Vagina (tissue), 2 donors: ENCODE measurements at places on chromosomes 1 and 21. TPM values are rescaled to one million over a fixed set of nuclear protein-coding genes. Genes with fewer than 3 reads are reported as not detected.
A peak's percentile ranks its signal among the peaks of the same experiment; 100 is the strongest.

The DNASE2B gene
- not detected for total RNA-seq

- no peaks in the 10 kb centered on the region for H3K27me3 ChIP-seq
- H3K36me3 ChIP-seq, result no peaks in the 10 kb centered on the region
- H3K4me3 ChIP-seq, result no peak overlapping the region
Measured at GRCh38 chr1:167648252-167648849, 18.3 kb downstream of the RCSD1 start.

- H3K4me1 ChIP-seq, result peaks cover 66% of the 10 kb centered on the region
- no peak overlapping the region for H3K4me3 ChIP-seq
- no peaks in the 10 kb centered on the region for H3K27me3 ChIP-seq
- no peak for DNase-seq
Measured at GRCh38 chr1:112465122-112465521, 43.6 kb upstream of the WNT2B start.

- H3K36me3 ChIP-seq, result no peaks in the 10 kb centered on the region
- H3K4me3 ChIP-seq, result no peak overlapping the region
- no peaks in the 10 kb centered on the region for H3K27me3 ChIP-seq
- H3K4me1 ChIP-seq, result peaks cover 34% of the 10 kb centered on the region
Measured at GRCh38 chr1:9078015-9078751, 8.7 kb upstream of the SLC2A5 start.

- no peak overlapping the region for H3K4me3 ChIP-seq
- no peak for DNase-seq
- no peaks in the 10 kb centered on the region for H3K36me3 ChIP-seq
- peaks cover 62% of the 10 kb centered on the region for H3K4me1 ChIP-seq
- peak overlapping the region; percentile 4 for H3K27ac ChIP-seq
Measured at GRCh38 chr21:32427958-32428623, 15.6 kb downstream of the EVA1C start.

- no peak overlapping the region for H3K4me3 ChIP-seq
- no peaks in the 10 kb centered on the region for H3K27me3 ChIP-seq
- H3K27ac ChIP-seq, result no peak overlapping the region
- peaks cover 19% of the 10 kb centered on the region for H3K4me1 ChIP-seq
Measured at GRCh38 chr21:26123012-26123411, 47.6 kb downstream of the APP start.

The RGS1 gene
- total RNA-seq, result 145 TPM

GRCh38 chr1:201016211-201016651 is 7.3 kb downstream of the KIF21B start:
- H3K4me3 ChIP-seq, result no peak overlapping the region
- DNase-seq, result no peak
- H3K36me3 ChIP-seq, result no peaks in the 10 kb centered on the region

DNA sequence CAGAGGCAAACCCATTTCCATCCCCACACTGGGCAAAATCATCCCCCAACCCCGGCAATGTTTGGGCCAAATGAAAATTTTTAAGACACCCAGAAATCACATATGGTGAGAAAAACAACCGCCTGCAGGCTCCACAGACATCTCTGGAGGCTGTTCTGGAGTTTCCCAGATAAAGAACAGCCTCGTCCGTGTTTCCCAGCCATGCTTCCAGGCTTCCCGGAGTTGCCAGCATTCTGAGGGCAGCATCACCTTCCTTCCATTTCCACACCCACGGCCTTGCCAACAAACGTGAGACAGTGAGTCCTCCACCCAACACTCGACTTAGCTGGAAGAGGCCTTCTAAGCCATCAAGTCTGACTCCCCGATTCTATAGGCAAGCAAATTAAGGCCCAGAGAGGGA is 36.9 kb downstream of the KCNN3 start:
- H3K4me3 ChIP-seq, result no peak overlapping the region
- no peak for DNase-seq
- no peaks in the 10 kb centered on the region for H3K36me3 ChIP-seq

- no peaks in the 10 kb centered on the region for H3K4me1 ChIP-seq
- no peak overlapping the region for H3K27ac ChIP-seq
- H3K27me3 ChIP-seq, result no peaks in the 10 kb centered on the region
- DNase-seq, result no peak
- no peak overlapping the region for H3K4me3 ChIP-seq
- no peaks in the 10 kb centered on the region for H3K36me3 ChIP-seq
Measured at GRCh38 chr1:113881661-113882060, 5.7 kb downstream of the BCL2L15 start.

The HCN3 gene
- 4.2 TPM for total RNA-seq

DNA sequence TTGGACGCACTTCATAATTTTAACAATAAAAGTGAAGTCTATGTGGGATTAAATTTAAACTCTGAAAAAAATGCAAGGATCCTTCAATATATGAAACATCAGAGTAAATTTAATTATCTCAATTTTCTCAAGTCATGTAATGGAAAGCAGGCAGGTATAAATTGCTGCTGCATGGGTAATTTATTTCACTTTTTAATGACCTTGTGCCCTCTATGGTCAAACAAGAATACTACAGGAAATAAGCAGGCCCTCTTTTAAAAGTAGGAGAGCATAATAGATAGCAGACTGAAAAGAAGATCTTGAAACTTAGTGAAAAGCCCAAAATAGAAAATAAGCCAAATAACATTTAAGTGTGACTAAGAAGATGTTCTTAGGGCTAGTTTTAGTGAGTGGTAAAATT is 22.9 kb downstream of the BCAS2 start:
- H3K4me1 ChIP-seq, result no peaks in the 10 kb centered on the region
- DNase-seq, result no peak
- H3K4me3 ChIP-seq, result no peak overlapping the region

The ETV3L gene
- not detected for total RNA-seq

The OPRD1 gene
- 2.2 TPM for total RNA-seq

The OR2T29 gene
- total RNA-seq, result not detected

- no peaks in the 10 kb centered on the region for H3K27me3 ChIP-seq
- H3K4me1 ChIP-seq, result no peaks in the 10 kb centered on the region
- no peak for DNase-seq
- no peak overlapping the region for H3K4me3 ChIP-seq
Measured at GRCh38 chr1:10649517-10650201, 146.8 kb downstream of the CASZ1 start.

The ACTL8 gene
- total RNA-seq, result not detected

- H3K27me3 ChIP-seq, result no peaks in the 10 kb centered on the region
- no peak overlapping the region for H3K4me3 ChIP-seq
- no peaks in the 10 kb centered on the region for H3K36me3 ChIP-seq
- no peak for DNase-seq
Measured at GRCh38 chr1:55970526-55971110, 608.7 kb downstream of the PLPP3 start.

DNA sequence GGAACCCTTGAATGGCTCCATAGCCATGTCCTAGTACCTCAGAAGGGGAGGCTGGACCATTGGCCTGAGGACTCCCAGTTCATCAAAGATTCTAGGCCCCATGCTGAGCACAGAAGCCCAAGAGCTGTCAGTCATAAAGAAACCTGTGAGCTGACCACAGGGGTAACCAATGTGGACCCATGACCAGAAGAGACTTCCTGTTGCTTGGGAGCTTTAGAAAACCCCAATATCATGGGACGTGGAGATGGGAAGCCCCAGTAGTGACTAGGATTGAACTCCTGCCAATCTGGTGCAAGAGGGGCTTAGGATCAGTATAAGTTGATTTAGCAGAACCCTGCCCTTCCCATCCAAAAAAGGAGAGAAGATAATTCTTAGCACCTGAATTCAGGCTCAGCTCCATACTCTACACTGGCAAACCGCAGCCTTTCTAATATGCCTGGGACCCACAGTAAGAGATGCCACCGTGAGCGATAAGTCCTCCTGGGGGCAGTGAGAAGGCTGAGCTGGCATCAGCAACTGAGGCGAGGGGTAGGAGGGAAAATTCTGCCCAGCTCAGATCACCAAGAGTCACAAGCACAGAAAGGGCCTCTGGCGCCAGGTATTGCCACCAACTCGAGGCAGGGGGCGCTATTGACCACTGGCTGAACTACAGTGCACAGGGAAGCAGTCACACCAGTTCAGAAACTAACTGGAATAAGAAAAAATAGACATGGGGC is 108.9 kb downstream of the CAPN8 start:
- no peak for DNase-seq
- no peak overlapping the region for H3K4me3 ChIP-seq
- H3K36me3 ChIP-seq, result no peaks in the 10 kb centered on the region
- no peak overlapping the region for H3K27ac ChIP-seq
- no peaks in the 10 kb centered on the region for H3K27me3 ChIP-seq

GRCh38 chr1:235648954-235649367 is 623 bp downstream of the GNG4 start:
- H3K27ac ChIP-seq, result no peak overlapping the region
- H3K27me3 ChIP-seq, result no peaks in the 10 kb centered on the region
- no peak for DNase-seq
- H3K4me1 ChIP-seq, result peaks cover 27% of the 10 kb centered on the region
- no peaks in the 10 kb centered on the region for H3K36me3 ChIP-seq
- peak overlapping the region; percentile 64 for H3K4me3 ChIP-seq

GRCh38 chr21:36395353-36396111 is 10.3 kb downstream of the CHAF1B start:
- H3K27ac ChIP-seq, result no peak overlapping the region
- DNase-seq, result no peak
- H3K36me3 ChIP-seq, result no peaks in the 10 kb centered on the region
